ENCODE measurements at places on chromosomes 12 and 14.

DNA sequence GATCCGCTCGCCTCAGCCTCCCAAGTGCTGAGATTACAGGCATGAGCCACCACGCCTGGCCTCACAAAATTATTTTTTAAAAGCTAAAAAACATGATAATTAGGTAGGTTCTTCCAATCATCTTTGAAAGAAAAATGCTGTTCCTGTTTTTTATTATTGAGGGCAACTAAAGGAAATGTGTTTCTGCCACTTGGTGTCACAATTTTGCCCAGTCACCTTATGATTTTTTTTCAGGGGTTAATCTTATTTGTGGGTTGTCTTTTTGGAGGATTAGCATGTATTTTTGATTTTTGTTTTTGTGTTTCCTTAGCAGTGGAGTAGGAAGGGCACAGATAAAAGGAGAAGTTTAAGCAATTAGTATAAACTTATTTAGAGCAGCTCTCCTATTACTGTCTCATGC lies 79.8 kb downstream of the PRORP start:
- DNase-seq = no peak

DNA sequence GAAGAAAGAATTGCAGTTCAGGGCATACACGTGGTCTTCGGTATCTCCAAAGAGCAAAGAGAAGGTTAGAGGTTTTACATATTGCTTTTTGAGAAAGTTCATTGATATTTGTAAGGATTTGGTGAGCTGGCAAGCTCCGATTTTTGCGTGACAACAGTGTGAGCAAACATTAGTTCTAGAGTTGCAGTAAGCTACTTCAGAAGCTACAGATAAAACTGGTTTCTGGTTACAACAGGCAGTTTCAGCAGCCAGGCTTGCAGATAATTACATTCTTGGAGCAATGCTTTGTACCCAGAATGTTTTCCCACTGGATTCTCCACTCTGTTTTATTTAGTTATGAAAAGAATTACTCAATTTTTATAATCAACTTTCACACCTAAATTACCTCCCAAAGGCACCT lies 28.2 kb downstream of the KLRK1 start:
- DNase-seq = peak; percentile 39

- DNase-seq = no peak
Measured at GRCh38 chr14:96660667-96661066, 136.5 kb upstream of the VRK1 start.

GRCh38 chr12:127257366-127257935 lies 1009.5 kb upstream of the TMEM132C start:
- DNase-seq = peak; percentile 69

DNA sequence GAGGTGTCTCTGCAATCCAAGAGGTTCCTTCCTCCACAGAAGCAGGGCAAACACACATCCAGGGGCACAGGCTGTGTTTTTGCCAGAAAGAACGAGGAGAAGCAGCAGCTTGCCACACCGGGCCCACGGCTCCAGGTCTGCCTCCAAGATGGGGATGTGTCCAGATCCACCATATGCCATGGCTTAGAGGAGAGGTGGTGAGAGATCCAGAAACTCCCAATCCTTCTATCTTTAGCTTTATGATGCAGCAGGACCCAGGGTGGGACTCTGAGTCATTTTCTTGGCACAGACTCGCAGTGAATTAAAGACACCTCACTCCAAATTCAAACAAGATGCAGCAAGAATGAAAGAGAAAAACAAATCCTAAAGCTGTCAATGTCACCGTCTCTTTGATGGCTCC lies 481.4 kb upstream of the TMEM132C start:
- DNase-seq = peak; percentile 63

GRCh38 chr14:92945959-92946846 lies 23.3 kb downstream of the CHGA start:
- DNase-seq = peak; percentile 71

DNA sequence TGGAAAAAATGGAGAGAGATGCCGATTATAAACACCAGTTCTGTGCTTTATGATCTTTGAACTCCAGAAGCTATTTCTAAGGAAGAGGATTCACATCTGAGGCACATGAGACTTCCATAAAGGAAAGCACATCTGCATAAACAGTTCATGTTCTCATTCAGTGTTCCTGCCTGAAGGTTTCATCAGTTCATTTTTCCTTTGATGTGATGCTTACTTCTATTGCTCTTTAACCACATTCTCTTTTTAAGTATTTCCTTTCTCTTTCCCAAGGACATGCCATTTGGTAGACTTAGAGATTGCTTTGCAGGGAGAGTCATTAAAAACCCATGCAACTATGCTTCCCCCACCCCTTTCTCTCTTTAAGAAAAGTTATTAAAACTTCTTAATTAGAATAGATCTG lies 387.0 kb upstream of the FLRT2 start:
- DNase-seq = no peak

- no peak for DNase-seq
Measured at GRCh38 chr12:121448771-121449315, 48.9 kb downstream of the RNF34 start.

- no peak for DNase-seq
Measured at GRCh38 chr12:16163901-16164300, 113.6 kb downstream of the SLC15A5 start.

DNA sequence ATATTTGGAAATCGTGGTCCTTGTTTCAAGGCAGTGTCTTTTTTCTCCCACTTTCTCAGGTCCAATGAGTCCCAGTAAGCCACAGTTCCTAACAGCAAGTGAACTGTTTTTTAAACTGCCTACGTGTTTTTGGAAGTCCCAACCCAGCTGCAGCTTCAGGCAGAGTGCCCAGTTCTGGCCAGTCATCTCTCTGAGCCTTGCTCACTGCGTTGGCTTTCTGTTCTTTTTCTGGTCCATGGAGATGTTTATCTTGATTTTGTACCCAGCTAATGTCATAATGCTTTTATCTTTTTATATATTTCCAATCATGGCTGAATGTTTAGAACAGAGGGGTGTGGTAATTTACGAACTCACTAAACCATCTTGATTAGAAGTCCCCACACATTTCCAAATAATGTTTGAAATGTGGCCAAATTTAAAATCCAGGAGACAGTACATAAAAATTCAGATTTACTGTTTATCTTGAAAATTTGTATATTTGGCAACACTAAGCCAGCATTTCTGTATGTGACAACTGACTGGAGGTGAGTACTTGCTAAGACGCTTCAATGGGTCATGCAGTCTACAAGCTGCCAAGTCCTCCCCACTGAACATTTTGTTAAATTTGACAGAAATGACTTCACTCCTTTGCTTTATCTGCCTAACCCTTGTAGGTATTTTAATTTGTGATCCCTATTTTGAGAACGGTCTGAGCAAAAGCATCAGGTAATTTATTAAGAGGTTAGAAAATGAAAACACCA lies 46.1 kb upstream of the OTOGL start:
- peak; percentile 90 for DNase-seq

All from M059J (cell line).